ENCODE measurements at places on chromosomes 11 and 22.

- DNase-seq = no peak
- H3K4me3 ChIP-seq = no peak overlapping the region
- H3K36me3 ChIP-seq = no peaks in the 10 kb centered on the region
Observed at GRCh38 chr11:24872651-24873311, 375.9 kb downstream of the LUZP2 start.

- H3K4me1 ChIP-seq = no peaks in the 10 kb centered on the region
- DNase-seq = no peak
- H3K27me3 ChIP-seq = peaks cover 5% of the 10 kb centered on the region
- no peak overlapping the region for H3K4me3 ChIP-seq
Observed at GRCh38 chr11:119839476-119840133, 110.6 kb upstream of the NECTIN1 start.

DNA sequence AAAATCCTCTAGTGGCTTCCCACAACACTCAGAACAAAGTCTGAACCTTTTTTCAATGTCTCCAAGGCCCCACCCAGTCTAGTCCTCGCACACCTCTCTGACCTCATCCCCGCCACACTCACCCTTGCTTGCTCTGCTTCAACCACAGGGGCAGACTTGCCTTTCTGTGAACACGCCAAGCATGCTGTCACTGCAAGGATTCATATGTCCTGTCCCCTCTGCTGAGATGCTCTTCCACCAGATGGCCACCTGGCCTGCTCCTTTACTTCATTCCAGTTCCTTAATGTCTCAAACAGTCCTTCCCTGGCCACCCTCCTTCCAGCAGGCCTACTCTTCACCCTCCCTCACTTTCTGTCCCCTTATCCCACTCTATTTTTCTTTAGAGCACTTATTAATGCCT, 60.6 kb upstream of the ARHGAP20 start:
- no peak for DNase-seq
- H3K4me1 ChIP-seq = no peaks in the 10 kb centered on the region
- no peak overlapping the region for H3K4me3 ChIP-seq
- H3K36me3 ChIP-seq = no peaks in the 10 kb centered on the region

DNA sequence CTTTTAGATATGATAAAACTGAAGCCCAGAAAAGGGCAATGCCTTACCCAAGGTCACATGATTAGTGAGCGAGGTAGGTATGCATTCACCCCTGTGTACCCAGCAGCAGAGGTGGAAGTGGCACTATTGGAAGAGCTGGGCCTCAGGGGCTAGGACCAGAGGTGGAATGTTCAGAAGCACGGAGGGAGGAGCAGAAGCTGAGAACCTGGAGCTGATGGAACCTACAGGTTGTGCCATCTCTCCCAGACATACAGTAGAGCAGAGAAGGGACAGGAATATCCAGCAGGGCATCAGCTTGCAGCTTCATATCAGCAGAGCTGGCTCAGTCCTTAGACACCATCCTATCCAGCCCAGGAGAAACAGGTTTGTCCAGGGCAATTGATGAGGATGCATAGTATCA, 14.6 kb upstream of the FCHSD2 start:
- H3K4me3 ChIP-seq = no peak overlapping the region
- no peak for DNase-seq
- peaks cover 55% of the 10 kb centered on the region for H3K4me1 ChIP-seq
- no peak overlapping the region for H3K27ac ChIP-seq
- no peaks in the 10 kb centered on the region for H3K27me3 ChIP-seq
- no peaks in the 10 kb centered on the region for H3K36me3 ChIP-seq

DNA sequence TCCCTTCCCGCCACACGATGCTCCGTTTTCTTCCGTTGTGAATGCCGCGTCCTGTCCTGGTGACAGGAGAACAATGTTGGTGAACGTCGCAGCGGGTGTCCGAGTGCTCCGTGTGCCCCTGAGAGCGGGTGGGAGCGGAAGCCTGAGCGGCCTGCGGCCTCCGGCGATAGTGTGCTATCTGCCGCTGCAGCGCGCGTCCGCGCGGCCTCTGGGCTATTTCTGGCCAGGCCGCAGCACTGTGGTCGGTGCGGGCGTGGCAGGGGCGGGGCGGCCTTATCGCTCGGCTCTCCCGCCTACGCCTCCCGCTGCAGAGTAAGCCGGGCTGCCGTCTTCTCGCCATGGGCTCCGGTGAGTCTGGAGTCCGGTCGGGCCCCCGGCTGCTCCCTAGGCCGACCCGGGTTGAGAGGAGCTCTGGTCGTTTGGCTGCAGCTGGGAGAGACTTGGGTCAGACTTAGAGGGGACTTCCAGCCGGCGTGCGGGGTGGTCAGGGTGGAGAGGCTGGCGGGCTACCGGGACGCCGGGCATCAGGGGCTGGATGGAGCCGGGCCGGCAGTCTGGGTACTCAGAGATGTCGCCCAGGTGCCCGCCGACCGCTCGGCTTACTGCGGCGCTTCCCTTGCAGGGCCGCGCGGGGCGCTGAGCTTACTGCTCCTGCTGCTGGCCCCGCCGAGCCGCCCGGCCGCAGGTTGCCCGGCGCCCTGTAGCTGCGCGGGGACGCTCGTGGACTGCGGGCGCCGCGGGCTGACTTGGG, at the start of gene GP1BB:
TSS of gene GP1BB (plus strand) at position 308 of the 751 bp plus-strand sequence. CDS start at position 339, 31 bp downstream.
- peaks cover 23% of the 10 kb centered on the region for H3K4me1 ChIP-seq
- no peak for DNase-seq
- no peak within 1 kb of the TSS for H3K27ac ChIP-seq
- H3K27me3 ChIP-seq = no peaks in the 10 kb centered on the region
- H3K4me3 ChIP-seq = peak within 1 kb of the TSS; percentile 53
- no peaks in the 10 kb centered on the region for H3K36me3 ChIP-seq

DNA sequence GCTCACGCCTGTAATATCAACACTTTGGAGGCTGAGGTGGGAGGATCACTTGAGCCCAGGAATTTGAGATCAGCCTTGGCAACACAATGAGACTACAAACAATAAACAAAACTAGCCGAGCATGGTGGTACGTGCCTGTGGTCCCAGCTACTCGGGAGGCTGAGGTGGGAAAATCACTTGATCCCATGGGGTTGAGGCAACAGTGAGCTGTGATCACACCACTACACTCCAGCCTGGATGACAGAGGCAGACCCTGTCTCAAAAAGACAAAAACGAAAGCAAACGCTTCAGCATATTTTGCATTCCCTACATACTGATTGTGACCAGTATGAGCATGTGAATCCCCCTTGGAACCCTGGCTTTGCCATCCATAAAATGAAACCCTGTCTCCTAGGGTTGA, 33.9 kb upstream of the MN1 start:
- no peak for DNase-seq
- H3K4me3 ChIP-seq = no peak overlapping the region
- peaks cover 8% of the 10 kb centered on the region for H3K4me1 ChIP-seq
- H3K27ac ChIP-seq = no peak overlapping the region
- H3K27me3 ChIP-seq = no peaks in the 10 kb centered on the region
- H3K36me3 ChIP-seq = no peaks in the 10 kb centered on the region

- no peak overlapping the region for H3K27ac ChIP-seq
- H3K4me3 ChIP-seq = no peak overlapping the region
- H3K36me3 ChIP-seq = no peaks in the 10 kb centered on the region
- no peak for DNase-seq
- H3K27me3 ChIP-seq = no peaks in the 10 kb centered on the region
- H3K4me1 ChIP-seq = no peaks in the 10 kb centered on the region
Observed at GRCh38 chr11:18853086-18853720, 61.6 kb upstream of the PTPN5 start.

DNA sequence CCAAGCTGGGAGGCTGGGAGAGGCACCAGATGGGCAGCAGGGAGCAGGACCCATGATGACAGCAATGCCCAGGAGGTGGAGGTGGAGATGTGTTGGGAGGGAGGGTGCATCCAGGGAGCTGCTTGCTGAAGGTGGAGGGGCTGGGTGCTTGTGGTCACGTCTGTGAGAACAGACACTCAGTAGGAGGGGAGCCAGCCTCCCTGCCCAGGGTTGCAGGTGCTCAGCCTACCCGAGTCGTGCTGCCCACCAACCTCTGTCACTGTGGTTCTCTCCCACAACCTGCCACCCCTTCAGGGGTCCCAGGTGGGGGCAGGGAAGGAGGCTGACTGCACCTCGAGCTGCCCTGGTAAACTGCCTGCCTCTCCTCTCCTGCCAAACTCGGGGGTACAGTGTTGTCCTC, 5.5 kb downstream of the PRDX5 start:
- H3K36me3 ChIP-seq = peaks cover 6% of the 10 kb centered on the region
- DNase-seq = no peak
- H3K4me1 ChIP-seq = peaks cover 13% of the 10 kb centered on the region
- H3K27ac ChIP-seq = no peak overlapping the region

DNA sequence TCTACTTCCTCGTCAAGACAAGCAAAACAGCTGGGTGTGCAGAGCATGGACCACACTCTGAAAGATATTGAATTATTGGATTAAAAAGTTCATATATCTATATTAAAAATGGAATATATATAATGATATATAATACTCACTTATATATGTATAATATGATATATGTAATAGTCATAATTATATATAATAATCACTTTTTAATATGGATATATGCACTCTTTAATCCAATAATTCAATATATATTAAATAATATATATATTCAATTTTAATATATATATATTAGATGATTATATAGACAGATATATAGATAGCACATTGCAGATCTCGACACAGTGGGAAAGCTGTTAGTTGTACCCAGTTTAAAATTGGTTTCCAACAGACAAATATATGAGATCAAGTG, 182.1 kb upstream of the CARD18 start:
- no peaks in the 10 kb centered on the region for H3K36me3 ChIP-seq
- no peaks in the 10 kb centered on the region for H3K4me1 ChIP-seq
- no peak overlapping the region for H3K4me3 ChIP-seq

GRCh38 chr22:25361899-25362214, 142.4 kb downstream of the CRYBB2 start:
- H3K4me1 ChIP-seq = peaks cover 9% of the 10 kb centered on the region
- no peaks in the 10 kb centered on the region for H3K27me3 ChIP-seq
- no peak overlapping the region for H3K4me3 ChIP-seq

DNA sequence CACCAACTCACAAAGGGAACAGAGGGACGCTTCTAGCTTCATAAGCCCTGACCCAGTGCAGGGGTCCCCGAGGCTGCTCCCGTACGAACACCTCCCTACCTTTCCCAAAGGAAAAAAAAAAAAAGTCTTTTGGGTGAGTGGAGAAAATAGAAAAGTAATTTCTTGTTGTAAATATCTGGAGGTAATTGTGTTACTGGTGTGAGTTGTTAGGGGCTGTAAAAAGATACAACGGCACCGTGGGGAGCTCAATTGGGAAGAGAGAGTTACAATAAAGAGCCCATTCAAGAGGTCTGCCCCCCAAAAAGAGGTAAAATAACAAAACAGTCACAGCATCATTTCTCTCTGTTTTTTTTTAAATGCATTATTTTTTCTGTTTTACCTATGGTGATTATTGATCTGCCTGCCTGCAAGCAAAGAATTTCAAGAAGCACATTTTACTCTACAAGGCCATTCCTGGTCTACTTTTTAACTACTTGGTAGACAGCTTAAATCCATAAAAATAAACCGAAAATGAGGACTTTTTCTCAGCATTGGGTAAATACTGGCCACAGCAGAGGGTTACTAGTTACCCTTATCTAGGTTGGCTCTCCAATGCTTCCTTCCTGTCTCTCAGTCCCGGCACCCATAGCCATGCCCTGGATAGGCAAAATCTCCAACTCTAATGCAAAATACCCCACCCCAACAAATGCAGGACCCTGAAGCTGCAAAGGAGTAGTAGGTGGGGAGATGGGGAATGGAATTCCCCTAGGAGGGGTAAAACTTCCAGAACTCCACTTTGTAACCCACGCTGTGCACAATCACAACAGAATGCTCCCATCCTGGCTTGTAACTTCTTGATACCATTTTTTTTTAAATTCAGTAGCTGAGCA, 3.1 kb downstream of the PAX6 start:
- H3K36me3 ChIP-seq = no peaks in the 10 kb centered on the region
- DNase-seq = no peak
- H3K4me3 ChIP-seq = no peak overlapping the region

DNA sequence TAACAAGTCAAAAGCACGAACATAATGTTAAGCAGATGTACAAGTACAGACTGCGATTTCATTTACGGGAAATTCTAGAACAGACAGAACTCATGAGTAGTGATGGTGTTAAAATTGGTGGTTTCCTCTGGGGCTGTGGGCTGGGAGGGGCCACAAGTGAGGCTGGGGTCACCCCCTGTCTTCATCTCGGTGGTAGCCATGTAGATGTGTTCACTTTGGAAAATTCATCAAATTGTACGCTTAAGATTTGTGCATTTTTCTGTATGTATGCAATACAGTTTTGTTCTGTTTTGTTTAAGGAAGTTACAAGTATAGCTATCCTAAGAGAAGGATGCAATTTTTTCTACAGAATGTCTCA, 504 bp upstream of the ASCC2 start:
- H3K4me1 ChIP-seq = peaks cover 2% of the 10 kb centered on the region
- H3K27me3 ChIP-seq = no peaks in the 10 kb centered on the region
- H3K36me3 ChIP-seq = peaks cover 5% of the 10 kb centered on the region

- H3K36me3 ChIP-seq = no peaks in the 10 kb centered on the region
- no peaks in the 10 kb centered on the region for H3K27me3 ChIP-seq
- H3K4me3 ChIP-seq = no peak overlapping the region
- H3K27ac ChIP-seq = no peak overlapping the region
- peaks cover 39% of the 10 kb centered on the region for H3K4me1 ChIP-seq
- DNase-seq = no peak
Observed at GRCh38 chr11:924406-925157, 1.1 kb upstream of the AP2A2 start.

- H3K27ac ChIP-seq = no peak overlapping the region
- no peaks in the 10 kb centered on the region for H3K4me1 ChIP-seq
- no peak overlapping the region for H3K4me3 ChIP-seq
- DNase-seq = no peak
- H3K36me3 ChIP-seq = no peaks in the 10 kb centered on the region
- peaks cover 12% of the 10 kb centered on the region for H3K27me3 ChIP-seq
Observed at GRCh38 chr11:126698576-126698975, 302.0 kb downstream of the KIRREL3 start.

DNA sequence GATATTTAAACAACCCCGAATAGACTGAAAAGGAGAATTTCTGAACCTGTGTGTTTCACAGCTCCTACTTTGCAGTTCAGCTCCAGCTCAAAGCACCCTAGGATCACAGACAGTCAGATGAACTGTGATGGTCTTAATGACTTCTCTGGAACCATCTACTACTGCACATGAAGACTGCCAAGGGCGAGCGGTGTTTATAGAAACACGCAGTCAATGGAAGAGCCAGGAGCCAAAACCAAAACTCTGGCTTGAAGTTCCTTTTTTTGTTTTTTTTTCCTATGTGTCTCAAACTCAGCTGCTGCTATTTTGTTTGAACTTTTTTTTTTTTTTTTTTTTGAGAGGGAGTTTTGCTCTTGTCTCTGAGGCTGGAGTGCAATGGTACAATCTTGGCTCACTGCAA, 382.6 kb upstream of the SYN3 start:
- H3K36me3 ChIP-seq = no peaks in the 10 kb centered on the region
- H3K27me3 ChIP-seq = no peaks in the 10 kb centered on the region
- no peak for DNase-seq
- no peak overlapping the region for H3K4me3 ChIP-seq
- H3K4me1 ChIP-seq = no peaks in the 10 kb centered on the region

- H3K27me3 ChIP-seq = peaks cover 2% of the 10 kb centered on the region
- no peak overlapping the region for H3K27ac ChIP-seq
- H3K4me1 ChIP-seq = no peaks in the 10 kb centered on the region
- no peaks in the 10 kb centered on the region for H3K36me3 ChIP-seq
Observed at GRCh38 chr11:30377347-30377746, 54.4 kb downstream of the ARL14EP start.
